ENCODE measurements at places on chromosomes 16 and 17.

GRCh38 chr17:78828470-78829185, 12.0 kb downstream of the USP36 start:
- DNase-seq = no peak

- no peak for DNase-seq
These were observed 86.8 kb downstream of the CMIP start for GRCh38 chr16:81531419-81531821.

DNA sequence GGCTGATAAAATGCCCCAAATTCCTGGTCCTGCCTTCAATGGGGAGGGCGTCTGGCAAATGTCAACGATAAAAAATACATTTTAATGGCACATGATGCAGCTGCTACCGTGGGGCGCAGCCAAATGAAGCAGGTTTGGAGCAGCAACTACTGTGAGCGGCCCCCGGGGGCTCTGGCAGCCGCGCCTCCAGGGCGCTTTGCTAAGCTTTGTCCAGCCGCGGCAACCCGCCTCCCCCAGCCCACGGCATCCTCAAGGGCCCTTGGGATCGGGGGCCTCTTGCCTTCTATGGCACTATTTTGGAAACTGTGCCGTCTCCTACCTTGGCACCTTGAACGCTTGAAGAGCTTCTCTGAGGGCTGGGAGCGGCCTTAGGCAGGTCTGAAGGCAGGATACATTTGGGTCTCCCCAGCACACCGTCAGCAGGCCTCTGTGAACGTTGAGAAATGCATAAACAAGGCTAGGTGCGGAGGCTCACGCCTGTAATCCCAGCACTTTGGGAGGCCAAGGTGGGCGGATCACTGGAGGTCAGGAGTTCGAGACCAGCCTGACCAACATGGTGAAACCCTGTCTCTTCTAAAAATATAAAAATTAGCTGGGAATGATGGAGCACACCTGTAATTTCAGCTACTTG, 25.1 kb downstream of the TBX4 start:
- no peak for DNase-seq

GRCh38 chr16:84347161-84347560, 21.2 kb upstream of the ATP2C2 start:
- no peak for DNase-seq

DNA sequence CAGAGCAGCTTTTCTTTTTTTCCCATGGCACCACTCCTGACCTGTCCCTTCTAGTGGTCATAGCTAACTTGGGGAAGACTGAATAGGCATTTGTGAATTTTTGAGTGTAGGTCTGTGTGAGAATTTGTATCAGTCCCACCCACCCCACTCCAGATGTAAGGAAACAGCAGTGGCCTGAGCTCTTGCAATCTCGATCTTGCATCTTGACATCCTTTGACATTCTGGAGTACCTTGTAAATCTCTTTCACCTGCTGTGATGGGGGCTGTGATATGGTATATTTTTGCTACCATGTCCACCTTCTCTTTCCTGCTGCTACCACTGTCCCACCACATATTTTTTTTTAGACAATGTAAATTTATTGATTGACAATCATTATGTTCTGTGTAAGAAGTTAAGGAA, 289.3 kb downstream of the MAP2K6 start:
- DNase-seq = no peak

DNA sequence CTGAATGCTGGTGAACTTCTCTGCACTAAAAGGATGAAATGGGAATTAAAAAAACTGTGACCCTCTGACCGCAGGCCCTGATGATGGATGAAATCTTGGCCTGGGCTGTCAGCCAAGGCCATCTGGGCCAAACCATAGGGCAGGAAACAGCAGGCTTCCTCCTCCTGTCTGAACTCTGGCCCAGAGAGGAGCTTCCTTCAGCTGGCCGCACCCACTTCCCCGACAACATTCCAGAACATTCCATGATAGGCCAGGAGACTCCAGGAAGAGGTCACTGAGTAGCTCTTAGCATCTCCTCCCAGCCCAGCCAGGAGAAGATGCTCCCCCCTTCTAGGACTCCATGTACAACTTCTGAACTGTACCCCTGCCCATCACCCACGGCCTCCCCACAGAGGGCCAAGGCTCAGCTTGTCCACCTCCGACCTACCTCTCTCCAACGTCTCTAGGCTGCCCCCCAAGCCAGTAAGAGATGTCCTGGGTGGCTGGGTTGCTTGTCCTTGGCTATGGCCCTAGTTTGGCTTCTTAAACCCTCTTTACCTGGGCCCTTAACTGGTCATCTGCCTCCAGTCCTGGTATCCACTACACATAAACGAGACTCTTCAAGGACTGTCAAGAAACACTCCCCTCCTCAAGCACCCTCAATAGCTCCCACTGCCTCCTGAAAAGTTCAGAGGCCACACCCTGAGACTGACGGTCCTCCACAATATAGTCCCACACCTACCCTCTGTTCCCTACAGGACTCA, 1.7 kb downstream of the RPH3AL start:
- DNase-seq = peak; percentile 61

GRCh38 chr17:50890675-50891516, 24.7 kb upstream of the TOB1 start:
- no peak for DNase-seq

GRCh38 chr16:50664270-50664669, 16.8 kb downstream of the SNX20 start:
- no peak for DNase-seq

DNA sequence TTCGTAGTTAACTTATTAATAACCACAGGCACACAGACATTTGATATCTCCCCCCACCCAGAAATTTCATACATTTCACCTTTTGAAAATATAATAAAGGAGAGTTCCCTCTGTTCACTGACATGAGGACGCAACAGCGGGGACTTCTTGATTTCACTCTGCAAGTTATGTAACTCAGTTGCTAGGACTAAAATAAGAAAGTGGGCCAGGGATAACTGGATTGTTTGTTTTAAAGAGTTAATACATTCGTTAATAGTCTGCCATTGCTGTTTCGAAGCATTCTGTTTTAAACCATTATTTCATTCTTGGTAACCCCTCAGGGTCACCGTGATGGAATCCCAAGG, 1.2 kb downstream of the RHOT1 start:
- no peak for DNase-seq

GRCh38 chr16:89143201-89143741, 28.3 kb upstream of the CDH15 start:
- DNase-seq = no peak

DNA sequence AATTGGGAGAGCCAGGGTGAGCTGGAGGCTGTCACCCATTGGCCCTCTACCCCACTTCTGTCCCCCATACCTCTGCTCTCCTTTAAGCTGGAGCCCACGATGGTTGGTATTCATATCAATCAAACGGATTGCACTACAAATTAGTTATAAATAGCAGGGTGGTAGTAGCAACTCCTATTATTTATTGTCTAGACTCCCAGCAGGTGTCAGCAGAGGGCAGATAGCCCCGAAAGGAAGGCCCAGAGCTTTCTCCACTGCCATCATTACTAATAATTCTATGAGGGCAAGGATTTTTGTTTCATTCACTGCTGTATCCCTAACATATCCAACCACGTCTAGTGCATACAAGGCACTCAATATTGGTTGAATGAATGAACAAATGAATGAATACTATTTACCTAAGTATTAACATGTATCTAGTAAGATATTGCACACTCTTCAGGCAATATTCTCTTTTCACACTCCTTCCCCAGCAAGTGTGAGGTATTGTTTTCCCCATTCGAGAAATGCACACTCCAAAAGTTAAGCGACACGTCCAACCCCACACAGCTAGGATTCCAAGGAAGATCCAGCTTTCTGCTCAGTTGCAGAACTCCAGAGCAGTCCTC, 6.3 kb downstream of the C17orf50 start:
- peak; percentile 25 for DNase-seq

- no peak for DNase-seq
These were observed 4.2 kb downstream of the MYH13 start for GRCh38 chr17:10368561-10368960.

- no peak for DNase-seq
These were observed 35.6 kb downstream of the TENT4B start for GRCh38 chr16:50188619-50189136.

DNA sequence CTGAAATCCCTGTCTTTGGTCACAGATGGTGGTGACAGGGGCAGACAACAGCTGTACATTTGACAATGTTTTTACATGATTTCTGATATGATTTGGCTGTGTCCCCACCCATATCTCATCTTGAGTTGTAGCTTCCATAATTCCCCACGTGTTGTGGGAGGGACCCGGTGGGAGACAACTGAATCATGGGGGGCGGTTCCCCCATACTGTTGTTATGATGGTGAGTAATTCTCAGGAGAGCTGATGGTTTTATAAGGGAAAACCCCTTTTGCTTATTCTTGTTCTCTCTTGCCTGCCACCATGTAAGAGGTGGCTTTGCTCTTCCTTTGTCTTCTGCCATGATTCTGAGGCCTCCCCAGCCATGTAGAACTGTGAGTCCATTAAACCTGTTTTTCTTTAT, 353.9 kb downstream of the CPPED1 start:
- no peak for DNase-seq

DNA sequence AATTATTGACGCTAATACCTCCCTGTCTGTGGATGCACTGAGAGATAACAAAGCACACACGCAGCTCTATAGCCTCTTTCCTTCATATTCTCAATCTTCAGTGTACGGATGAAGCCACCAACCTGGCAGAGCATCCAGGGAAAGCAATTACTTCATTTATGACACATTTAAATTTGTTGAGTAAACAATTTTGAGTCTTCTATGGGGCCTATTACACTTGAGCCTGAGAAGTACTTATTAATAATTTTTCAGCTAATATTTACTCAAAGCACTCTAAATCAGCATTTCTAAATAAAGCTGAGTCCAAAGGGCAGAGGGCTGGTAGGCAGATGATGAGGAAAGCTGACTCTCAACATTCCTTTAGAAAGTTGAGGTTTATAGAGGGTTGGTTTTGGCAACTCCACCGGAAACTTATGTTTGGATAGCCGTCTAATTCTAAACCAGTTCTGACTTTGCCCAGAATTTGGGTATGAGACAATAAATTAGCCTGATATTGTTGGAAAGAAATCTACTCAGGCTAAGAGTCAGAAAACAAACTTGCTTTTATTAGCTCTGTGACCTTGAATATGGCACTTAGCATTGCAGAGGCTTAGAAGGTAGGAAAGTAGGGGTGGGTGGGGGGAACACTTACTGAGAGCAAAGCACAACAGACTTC, 643.5 kb downstream of the CDH11 start:
- DNase-seq = no peak

GRCh38 chr17:82052638-82053059, 951 bp downstream of the GPS1 start:
- no peak for DNase-seq

DNA sequence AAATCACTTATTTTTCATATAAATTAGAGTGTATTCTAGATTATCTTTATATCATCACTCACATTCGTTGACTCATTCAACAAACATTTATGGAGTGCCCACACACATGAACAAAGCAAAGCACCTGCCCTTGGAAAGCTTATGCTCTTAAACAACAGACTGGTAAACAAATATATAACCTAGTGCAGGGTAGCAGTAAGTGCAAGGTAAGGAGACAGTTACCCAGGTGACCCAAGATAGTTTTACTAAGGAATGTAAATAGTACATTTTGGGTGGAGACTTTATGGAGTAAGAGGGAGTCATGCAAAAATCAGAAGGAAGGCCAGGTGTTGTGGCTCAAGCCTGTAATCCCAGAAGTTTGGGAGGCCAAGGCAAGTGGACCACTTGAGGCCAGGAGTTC, 40.4 kb upstream of the HELZ start:
- DNase-seq = no peak

- no peak for DNase-seq
These were observed 358.3 kb downstream of the SEC14L1 start for GRCh38 chr17:77498791-77499698.

- no peak for DNase-seq
These were observed 416.6 kb upstream of the PMFBP1 start for GRCh38 chr16:72588551-72588950.

DNA sequence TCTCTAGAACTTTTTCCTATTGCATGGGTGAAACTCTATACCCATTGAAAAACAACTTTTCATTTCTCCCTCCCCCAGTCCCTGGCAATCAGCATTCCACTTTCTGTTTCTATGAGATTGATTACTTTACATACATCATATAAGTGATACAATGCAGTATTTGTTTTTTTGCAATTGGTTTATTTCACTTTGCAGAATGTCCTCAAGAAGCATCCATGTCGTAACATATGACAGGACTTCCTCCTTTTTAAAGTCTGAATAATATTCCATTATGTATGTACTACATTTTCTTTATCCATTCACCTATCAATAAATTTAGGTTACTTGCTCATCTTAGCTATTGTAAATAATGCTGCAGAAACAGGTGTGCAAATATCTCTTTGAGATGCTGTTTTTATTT, 8.8 kb downstream of the IL21R start:
- DNase-seq = no peak

DNA sequence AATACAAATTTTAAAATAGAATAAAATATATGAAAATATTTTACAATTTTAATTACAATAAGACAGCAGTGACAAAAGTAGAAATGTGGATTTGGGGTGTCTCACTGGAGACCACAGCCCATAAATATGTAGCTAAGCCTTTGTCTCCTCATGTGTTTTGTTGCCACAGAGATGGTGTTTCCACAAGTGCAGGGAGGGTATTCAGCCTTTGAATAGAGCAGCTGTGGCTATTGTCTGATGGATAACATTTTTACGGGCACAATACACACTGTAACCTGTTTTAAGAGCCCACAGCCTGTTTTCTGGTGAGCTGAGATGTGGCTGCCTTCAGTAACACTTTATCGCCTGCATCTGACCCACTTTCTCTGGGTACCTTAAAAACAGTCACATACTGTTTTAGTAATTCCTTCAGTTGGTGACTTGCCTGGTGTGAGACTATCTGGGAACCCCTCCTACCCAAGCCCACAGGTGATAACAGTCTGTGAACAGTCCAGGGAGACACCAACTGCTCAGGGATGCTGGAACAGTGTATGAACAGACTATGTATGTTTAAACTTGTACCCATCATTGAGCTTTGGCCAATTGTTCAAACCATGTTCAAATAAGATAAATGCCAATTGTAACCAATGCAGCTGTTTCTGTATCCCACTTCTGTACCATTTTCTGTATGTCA, 7.8 kb upstream of the AHSP start:
- DNase-seq = no peak

GRCh38 chr16:27650073-27650701, 100.2 kb downstream of the KATNIP start:
- no peak for DNase-seq

DNA sequence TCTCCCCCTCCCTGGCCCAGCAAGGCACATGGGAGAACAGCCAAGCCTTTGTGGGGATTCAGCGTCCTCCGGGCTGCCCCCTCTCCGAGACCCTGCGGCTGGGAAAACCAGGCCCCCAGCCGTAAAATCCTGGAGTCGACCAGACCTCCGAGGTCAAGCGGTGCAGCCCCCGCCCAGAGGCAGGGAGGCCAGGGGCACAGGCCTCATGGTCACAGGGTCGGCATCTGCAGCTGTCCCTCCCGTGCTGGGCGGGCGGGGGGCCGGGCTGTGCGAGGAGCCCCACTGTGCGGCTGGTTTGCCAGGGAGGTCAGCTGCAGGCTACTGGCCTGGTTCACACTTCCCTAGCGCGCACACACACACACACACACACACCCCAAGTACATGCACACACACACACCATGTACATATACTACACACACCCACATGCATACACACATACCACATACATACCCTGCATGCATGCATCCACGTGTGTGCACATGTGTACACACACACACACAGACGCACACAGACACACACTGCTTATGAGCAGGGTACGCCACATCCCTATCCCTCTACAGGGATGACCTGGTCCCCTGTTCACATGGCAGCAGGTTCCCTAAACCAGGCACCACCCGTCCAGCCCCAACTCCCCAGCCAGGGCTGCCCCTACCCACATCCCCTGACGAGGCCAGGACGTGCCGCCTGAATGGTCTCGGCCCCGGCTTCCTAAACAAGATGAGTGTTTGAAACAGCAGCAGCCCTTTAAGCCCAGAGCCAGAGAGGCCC, 108.9 kb upstream of the CIBAR2 start:
- no peak for DNase-seq

Data from putamen (tissue), 1 donor.